ENCODE measurements at places on chromosomes 4 and X.

DNA sequence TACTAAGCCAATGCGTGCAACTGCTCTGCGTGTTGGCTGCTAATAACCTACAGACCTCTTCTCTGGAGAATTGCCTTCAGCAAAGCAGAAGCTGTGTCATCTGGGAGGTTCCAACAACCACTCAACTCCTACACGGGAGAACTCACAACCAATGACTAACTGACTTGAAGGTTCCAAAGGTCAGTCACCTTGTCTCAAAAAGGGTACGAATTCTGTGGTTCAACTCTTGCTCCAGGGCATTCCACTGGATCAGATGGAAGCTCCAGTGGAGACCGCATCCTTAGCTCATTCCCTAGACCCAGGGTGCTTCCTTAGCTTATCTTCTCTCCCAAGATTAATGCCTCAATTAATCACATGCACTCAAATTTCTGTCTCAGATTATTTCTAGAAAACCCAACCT lies 222.7 kb downstream of the CHIC2 start:
- no peak for DNase-seq

DNA sequence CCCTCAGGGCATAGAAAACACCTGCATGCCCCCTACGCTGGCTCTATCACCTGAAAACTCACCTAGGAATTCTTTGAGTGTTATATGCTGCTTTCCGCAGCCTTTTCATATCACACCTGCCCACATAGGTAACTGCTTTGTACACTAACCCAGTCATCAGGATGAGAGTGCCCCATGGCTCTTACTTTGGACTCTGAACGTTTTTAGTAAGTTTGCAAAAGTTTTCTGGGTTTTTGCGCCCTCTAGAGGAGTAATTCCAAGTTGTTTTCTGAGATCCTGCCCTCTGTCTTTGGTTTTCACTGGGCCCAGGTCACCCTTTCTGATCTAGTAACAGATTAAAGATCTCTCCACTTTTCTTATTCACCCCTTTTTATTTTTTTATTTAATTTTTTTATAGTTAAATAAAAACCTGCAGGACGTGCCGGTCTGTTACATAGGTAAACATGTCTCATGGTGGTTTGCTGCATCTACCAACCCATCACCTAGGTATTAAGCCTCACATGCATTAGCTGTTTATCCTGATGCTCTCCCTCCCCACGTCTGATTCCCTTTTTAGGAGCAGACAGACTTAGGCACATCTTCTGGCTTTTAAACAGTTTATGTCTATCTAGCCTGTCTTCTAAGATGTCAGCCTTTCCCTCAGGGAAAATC lies 139.2 kb downstream of the NWD2 start:
- DNase-seq = no peak

DNA sequence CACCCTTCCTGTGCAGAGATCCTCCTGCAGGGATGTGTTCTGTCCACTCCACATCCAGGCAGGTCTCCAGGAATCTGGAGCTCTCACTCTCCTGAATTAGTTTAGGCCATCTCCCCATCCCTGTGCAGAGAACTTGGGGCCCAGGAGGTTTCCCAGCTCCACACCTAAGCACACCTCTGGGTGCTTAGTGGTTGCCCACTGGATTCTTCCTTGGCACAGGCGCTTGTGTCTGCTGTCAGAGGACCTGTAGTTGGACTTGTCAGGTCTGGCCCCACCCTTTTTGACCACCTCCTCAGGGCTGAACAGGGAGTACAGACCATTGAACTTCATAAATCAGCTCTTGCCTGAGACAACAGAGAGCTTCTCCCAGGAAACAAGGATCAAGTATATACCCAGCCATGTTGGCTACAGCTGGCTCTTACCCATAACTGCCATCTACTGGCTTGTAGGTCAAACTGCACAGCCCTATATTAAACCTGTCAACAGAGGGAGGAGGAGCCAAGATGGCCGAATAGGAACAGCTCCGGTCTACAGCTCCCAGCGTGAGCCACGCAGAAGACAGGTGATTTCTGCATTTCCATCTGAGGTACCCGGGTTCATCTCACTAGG lies 275.5 kb downstream of the PPARGC1A start:
- DNase-seq = peak; percentile 1

GRCh38 chrX:12986164-12986779 lies 11.4 kb downstream of the TMSB4X start:
- no peak for DNase-seq

DNA sequence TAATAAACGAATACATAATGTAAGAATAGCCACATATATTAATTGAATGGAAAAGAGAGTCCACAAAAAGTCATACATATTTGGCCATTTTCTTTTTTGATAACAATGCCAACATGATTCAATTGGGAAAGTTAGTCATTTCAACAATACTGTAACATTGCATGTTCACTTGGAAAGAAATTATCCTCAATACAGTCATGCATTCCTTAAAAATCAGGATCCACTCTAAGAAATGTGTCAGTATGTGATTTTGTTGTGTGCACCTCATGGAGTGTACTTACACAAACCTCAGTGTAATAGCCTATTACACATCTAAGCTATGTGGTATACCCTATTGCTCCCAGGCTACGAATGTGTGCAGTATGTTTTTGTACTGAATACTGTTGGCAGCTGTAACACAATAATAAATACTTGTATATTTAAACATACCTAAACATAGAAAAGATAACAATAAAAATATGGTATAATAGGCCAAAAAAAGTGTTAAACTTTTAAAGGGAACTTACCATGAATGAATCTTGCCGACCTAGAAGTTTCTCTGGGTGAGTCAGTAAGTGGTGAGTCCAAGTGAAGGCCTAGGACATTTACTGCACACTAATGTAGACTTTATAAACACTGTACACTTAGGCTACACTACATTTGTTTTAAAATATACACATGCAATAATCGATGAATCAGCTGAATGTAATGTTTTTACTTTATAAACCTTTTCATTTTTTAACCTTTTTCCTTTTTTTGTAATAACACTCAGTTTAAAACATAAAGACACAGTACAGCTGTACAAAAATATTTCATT lies 806.8 kb downstream of the PCDH18 start:
- DNase-seq = no peak

DNA sequence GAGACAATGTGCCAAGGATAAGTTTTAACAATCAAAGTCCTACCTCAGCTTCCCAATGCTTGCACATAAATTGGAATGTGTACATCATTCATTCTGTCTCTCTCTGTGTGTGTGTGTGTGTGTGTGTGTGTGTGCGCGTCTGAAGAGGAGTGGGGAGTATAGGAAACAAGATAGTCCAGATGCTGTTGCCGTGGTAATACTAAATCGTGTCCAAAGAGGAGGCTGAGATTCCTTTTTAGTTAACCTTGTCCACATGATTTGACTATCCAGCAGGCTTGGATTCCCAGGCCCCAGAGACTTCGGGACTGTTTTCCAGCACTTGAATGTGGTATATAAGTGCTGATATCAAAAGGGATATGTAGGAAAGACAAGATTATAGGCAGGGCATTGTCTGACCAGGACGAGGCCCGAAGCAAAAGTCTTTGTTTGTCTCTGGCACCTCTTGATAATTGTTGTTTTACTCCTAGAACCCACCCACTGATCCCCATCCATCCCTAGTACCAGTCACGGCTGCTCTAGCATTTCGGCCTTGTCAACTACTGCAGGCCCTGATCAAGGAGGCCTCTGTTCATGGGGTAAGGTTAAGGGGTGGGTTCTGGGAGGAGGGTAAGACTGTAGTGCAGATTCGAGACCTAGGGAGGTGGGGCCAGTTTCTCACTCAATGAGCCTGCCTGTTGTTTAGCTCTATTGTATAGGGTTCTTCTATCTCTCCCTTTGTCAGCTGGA lies 3.9 kb downstream of the PLP1 start:
- DNase-seq = no peak

- DNase-seq = no peak
Measured at GRCh38 chrX:132657876-132658275, 169.0 kb upstream of the MBNL3 start.

DNA sequence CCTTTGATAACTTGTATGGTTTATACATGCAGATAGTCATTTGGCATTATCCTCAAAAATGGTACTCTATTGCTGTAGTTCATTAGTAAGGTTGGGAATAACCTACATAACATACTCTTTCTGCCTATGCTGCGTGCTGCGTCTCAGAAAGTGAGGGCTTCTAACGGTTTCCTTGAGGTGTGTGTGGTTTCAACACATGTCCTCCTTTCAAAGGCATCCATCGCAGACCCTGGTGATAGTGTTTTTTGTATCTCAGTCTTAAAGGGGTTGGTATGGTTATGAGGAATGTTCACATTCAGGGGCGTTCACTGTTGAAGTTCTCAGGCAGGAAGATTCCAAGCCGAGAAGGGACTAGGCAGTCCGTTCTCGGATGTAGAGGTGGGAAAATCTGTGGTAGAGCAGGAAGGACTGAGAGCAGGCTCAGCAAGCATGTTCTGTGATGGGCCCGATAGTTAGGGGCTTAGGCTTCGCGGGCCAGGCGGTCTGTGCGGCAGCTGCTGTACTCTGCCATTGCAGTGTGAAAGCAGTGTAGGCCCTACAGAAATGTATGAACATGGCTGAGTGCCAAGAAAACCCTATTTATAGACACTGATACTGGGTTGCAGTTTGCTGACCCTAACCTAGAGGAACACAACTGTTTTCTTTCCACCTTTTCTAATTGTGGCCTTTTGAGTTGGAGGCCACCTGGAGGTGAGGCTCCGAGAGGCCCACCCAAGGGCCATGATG lies 123.2 kb downstream of the GPR143 start:
- DNase-seq = no peak

- DNase-seq = peak; percentile 30
Measured at GRCh38 chr4:124278477-124278876, 434.1 kb downstream of the ANKRD50 start.

DNA sequence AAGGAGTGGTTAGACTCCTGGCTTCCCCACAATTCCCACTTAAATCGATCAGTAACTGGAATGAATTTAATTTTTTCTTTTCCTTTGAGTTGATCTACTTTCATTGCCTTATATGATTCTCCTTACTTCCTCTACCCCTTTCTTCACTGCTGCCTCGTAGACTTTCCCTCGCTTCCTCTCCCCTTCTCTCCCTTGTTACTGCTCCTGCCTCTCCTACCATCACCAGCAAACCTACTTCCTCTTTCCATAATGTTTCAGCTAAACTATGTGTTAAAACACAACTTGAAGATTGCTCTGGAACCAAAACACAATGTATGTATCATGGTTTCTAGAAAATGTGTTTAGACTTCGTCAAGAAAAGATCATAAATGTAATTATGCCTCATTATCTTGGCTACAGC lies 132.0 kb upstream of the TET2 start:
- DNase-seq = no peak

DNA sequence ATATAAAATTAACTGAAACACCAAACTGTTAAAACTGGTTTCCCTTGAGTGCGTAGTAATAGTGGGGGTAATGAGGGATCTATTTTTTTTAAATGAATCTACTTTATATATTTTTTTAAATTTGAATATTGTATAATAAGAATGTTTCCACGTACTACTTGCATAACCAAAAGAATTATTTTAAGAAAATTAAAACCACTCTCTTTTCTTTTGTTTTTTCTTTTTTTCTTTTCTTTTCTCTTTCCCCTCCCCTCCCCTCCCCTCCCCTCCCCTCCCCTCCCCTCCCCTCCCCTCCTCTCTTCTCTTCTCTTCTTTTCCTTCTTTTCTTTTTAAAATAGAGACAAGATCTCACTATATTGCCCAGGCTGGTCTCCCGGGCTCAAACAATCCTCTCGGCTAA lies 166.9 kb upstream of the MID1 start:
- DNase-seq = no peak

DNA sequence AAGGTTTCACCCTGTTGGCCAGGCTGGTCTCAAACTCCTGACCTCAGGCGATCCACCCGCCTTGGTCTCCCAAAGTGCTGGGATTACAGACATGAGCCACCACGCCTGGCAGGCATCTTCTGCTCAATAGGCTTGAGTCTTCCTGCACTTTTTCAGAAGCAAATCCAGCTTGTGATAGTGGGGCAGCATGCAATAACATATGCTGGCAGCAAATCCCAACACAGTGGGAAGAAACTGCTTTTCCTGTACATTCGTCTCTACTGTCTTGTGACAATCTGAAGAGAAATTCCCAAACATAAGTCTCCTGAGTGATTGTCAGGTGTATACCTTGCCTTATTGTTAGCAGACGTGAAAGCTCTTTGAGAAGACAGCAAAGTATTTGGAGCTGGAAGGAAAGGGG lies 145.7 kb downstream of the PALLD start:
- no peak for DNase-seq

- no peak for DNase-seq
Measured at GRCh38 chr4:45648846-45649245, 475.0 kb downstream of the GABRG1 start.

DNA sequence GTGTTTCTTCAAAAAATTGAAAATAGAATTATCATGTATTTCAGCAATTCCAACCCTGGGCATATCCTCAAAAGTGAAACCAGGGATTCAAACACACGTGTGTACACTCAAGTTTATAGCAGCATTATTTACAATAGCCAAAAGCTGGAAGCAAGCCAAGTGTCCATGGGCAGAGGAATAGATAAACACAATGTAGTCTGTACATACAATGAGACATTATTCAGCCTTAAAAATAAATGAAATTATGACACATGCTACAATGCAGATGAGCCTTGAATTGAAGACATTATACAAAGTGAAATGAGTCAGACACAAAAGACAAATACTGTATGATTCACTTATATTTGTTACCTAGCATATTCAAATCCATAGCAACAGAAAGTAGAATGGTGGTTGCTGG lies 853.4 kb downstream of the STIM2 start:
- no peak for DNase-seq

GRCh38 chr4:93617606-93618005 lies 210.9 kb upstream of the ATOH1 start:
- no peak for DNase-seq

- no peak for DNase-seq
Measured at GRCh38 chr4:112085156-112086035, 59.9 kb upstream of the FAM241A start.

DNA sequence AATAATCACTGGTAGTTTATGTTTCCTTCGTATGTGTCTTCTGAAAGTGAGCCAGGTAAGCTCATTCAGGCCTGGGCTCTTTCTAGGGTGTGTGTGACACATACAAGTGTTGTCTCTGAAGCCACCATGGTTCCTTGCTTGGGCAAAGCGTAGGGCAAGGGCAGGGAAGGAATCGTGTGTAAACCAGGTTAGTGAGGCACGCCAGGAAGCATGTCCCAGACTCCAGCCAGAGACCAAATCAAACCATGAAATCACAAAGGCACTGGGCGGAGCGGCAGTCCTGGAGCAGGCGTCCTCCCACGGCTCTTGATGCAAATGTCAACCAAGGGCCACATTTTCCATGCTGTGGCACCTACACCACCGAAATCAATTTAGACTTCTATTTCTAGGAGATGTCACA lies 67.0 kb downstream of the NYX start:
- DNase-seq = no peak

DNA sequence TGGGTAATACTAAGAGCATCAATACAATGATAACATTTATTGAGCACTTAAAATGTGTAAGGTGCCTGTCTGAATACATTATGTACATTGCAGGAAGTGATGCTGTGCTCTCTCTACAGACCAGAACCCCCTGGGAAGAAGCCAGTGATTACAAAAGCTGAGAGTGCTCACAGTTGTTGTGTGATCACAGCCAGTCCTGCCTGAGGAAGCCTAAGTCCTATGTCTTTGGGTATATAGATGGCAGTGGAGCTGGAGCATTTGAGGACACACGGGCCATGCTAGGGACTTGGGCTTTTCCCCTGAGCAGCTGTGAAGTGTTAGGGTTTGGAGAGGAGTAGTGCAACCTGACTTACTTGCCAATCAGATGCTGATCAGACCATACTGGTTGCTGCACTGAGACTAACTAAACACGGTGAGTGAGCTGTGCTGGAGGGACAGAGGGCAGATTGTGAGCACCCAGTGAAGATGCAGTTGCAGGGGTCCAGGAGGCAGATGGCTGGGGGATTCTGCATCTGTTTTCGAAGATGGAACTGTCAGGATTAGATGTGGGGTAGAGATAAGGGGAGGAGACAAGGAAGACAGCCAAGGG lies 60.8 kb upstream of the TBC1D14 start:
- DNase-seq = no peak

Data from non-pigmented ciliary epithelial cell (primary cell).